ENCODE measurements at places on chromosomes 2 and 18.

GRCh38 chr18:78666666-78667335, 312.8 kb upstream of the SALL3 start:
- no peak for DNase-seq

GRCh38 chr2:134304394-134305108, 50.7 kb downstream of the MGAT5 start:
- DNase-seq = no peak

- DNase-seq = no peak
These were observed 33.5 kb upstream of the PXDN start for GRCh38 chr2:1777781-1778180.

GRCh38 chr2:235001237-235002133, 49.7 kb downstream of the SH3BP4 start:
- no peak for DNase-seq

GRCh38 chr2:182917924-182918323, 51.5 kb upstream of the FRZB start:
- DNase-seq = no peak

- DNase-seq = no peak
These were observed 18.3 kb downstream of the CDC42EP3 start for GRCh38 chr2:37653093-37653492.

Measured in D341Med (cell line).